Glomerular endothelial cell (primary cell): ENCODE measurements at places on chromosomes 11 and 22. TPM values are rescaled to one million over a fixed set of nuclear protein-coding genes. Genes with fewer than 3 reads are reported as not detected.

The HBG2 gene
- not detected in 2 replicates for total RNA-seq

GRCh38 chr11:93700830-93701229, 39.3 kb downstream of the CEP295 start:
- no peak for DNase-seq

DNA sequence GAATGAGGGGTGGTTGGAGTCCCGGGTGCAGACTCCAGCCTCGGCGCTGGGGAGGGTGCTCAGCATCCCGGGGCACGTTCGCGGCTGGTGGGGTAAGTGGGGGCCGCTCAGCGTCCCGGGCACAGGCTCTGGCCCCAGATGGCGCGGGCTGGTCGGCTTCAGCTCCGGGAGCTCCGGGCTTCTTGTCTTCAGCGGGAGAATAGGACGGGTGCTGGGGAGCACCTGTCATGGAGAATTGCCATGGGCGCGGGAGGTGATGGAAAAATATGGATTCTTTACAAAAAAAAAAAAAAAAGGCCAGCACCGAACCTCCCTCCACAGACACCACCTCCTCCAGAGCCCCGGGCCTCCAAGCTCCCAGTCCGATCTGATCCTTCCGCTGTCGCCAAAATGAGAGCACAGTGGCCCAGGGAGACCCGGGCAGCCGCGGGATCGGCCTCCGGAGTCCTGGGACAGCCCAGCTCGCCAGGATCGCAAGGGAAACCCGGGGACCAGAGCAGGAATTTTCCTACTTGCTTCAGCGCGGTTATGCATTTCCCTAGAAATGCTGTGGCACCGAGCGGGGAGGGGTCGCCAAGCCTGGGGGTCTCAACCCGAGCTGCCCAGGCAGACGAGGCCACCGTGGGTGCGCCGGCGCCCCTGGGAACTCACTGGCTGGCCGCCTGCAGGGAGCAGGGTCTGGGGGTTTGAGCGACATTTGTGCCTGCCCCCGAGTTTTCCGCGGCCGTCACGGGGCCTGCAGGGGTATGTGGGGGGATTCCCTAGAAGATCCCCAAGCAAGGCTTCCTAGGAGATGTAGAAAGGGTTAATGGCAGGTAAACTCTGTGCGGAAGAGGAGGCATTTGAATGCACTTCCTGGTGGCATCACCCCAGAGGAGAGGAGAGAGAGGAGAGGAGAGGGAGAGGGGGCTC, 1336.9 kb downstream of the BRD1 start:
- DNase-seq: no peak

DNA sequence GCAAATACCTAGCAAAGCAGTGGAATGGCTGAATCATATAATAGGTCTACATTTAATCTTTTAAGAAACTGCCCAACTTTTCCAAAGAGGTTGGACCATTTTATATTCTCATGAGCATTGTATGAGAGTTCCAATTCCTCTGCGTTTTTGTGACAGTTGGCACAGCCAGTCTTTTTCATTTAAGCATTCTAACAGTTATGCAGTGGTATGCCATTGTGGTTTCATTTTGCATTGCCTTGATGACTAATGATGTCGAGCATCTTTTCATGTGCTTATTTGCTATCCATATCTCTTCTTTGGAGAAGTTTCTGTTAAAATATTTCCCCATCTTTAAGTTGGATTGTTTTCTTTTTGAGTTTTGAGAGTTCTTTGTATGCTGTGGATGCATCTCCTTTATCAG, 38.7 kb downstream of the EIF3F start:
- no peak for DNase-seq

The PIH1D2 gene
- 0.41 and 1.5 TPM in 2 replicates for total RNA-seq

The SELENOM gene
- total RNA-seq: 120 and 175 TPM in 2 replicates

- DNase-seq: no peak
These were observed 261.1 kb downstream of the BUD13 start for GRCh38 chr11:116511684-116512083.

GRCh38 chr11:83056611-83057010, 15.1 kb downstream of the RAB30 start:
- DNase-seq: no peak

The SLC35F2 gene
- 34.1 and 47.1 TPM in 2 replicates for total RNA-seq

- DNase-seq: no peak
These were observed 33.5 kb upstream of the RAB38 start for GRCh38 chr11:88208745-88209144.

- no peak for DNase-seq
These were observed 1.3 kb downstream of the PLEKHA7 start for GRCh38 chr11:17012712-17013547.

The EIF3D gene
- 281 and 360 TPM in 2 replicates for total RNA-seq

The NAALAD2 gene
- 0.92 and 3.2 TPM in 2 replicates for total RNA-seq

GRCh38 chr11:64598106-64598796, 7.2 kb downstream of the SLC22A12 start:
- no peak for DNase-seq
